ENCODE measurements at places on chromosomes 12 and 14. TPM values are rescaled to one million over a fixed set of nuclear protein-coding genes. Genes with fewer than 3 reads are reported as not detected.

DNA sequence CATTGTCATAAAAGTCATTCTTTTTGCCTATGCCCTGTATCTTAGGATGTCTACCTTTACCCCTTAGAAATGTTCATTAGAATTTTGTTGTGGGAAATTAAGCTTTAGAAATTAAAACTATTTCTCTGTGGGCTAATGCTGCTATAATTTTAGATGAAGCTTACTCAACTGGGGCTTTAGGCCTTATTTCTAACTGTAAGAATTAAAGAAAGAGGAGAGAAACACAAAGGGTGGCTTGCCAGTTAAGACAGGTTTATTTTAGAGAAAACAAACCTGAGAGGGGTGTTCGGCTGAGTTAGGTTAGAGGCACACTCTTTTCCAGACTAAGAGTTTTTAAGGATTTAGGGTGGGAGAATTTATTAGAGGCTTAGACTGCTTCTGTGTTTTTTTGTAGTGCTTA lies 6.4 kb downstream of the TRIP11 start:
- no peak for DNase-seq

GRCh38 chr12:53481939-53482586 lies 17.2 kb downstream of the MAP3K12 start:
- DNase-seq: no peak

DNA sequence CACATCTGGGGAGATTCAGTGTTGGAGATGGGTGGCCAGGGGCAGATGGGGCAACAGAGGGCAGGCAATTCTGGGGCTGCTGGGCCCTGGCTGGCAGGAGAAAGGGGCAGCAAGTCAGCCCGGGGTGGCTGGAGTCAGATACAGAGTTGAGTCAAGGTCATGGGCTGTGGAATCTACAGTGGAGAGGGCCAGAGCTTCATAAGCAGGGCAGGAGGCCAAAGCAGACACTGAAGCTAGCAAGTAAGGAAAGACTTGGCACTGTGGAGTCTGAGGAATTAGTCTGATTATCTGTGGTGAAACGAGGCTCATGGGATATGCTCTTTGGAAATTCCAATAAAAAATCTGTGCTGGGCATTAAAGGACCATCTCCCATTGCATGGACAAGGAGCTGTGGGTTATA lies 95.5 kb downstream of the TMX1 start:
- no peak for DNase-seq

- DNase-seq: no peak
Observed at GRCh38 chr12:10557329-10557728, 51.6 kb downstream of the EIF2S3B start.

DNA sequence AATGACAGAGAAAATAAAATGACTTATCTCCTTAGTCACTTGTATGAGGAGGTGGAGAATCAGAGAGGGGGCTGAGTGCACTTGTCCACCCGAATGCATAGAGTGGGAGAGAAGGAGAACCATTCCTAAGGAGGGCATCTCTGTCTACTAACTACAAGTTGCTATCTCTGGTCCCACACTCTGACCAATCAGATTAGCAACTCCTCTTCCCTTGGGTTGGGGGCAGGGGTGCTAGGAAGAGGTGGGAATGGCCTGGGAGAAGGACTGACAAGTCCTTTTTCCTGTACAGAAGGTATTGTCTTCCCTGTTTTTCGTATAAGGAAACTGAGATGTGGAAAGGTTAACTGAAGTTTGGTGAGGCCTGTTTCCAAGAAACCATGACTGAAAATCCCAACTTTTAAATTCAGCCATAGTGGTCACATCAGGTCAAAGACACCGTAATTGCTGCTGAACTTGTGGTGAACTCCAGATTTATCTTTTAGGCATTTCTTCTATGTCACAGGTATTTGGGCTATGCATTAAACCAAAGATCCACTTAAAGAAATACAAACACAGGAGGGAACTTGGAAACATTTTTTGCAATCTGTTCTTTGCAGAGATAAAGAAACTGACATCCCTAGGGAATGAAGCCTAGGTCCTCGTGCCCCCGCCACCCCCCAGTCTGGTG lies 207.8 kb downstream of the CRADD start:
- DNase-seq: no peak

GRCh38 chr14:103136388-103137271 lies 13.4 kb downstream of the TNFAIP2 start:
- no peak for DNase-seq

GRCh38 chr14:67944605-67945004 lies 125.0 kb downstream of the RAD51B start:
- no peak for DNase-seq

DNA sequence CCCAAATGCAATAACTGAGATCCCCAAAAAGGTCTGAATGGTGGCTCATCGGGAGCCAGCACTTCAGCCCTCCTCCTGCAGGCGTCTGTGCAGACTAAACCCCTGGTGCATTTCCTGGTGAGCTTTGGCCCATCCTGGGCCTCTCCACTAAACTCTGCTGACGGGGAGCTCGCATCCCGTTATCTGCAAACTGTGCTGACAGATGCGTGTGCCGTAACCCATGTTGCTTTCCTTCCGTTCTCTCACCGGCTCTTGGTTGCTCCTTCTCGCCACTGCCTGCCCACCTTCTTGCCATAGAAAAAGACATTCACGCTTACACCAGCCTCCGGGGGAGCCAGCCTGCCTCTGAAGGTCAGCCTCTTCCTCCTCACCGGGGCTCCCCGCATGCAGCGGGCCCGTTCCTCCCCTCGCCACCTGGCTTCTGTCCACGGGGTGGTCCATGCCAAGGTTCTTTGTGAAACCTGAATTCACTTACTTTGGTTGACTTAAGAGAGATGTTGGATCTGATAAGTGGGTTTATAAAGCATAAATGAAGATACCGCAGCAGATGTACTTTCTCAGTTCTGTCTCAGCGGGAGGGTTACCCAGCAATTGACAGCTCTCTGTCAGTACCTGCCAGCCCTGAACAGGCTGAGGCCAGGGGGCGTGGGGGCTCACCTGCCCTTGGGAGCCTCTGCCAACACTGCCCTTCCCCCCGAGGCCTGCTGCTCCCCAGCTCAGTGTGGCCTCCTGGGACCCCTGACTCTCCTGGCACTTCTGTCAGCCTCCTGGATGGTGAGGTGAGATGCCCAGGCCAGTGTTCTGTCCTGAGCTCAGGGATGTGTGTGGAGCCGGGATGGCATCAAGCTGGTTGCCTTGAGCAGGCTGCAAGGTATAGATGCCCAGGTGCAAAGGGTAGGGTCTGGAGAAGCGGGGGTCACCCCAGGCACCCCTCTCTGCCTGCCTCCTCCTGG lies 14.2 kb downstream of the ZFYVE21 start:
- DNase-seq: no peak

GRCh38 chr12:66665435-66665985 lies 13.4 kb downstream of the GRIP1 start:
- DNase-seq: no peak

GRCh38 chr14:80336608-80337106 lies 125.4 kb upstream of the DIO2 start:
- no peak for DNase-seq

GRCh38 chr14:56322531-56322930 lies 204.3 kb downstream of the PELI2 start:
- DNase-seq: no peak

- no peak for DNase-seq
Observed at GRCh38 chr12:121240484-121241101, 30.7 kb downstream of the P2RX4 start.

GRCh38 chr14:79502751-79503148 lies 708.6 kb downstream of the DIO2 start:
- DNase-seq: no peak

DNA sequence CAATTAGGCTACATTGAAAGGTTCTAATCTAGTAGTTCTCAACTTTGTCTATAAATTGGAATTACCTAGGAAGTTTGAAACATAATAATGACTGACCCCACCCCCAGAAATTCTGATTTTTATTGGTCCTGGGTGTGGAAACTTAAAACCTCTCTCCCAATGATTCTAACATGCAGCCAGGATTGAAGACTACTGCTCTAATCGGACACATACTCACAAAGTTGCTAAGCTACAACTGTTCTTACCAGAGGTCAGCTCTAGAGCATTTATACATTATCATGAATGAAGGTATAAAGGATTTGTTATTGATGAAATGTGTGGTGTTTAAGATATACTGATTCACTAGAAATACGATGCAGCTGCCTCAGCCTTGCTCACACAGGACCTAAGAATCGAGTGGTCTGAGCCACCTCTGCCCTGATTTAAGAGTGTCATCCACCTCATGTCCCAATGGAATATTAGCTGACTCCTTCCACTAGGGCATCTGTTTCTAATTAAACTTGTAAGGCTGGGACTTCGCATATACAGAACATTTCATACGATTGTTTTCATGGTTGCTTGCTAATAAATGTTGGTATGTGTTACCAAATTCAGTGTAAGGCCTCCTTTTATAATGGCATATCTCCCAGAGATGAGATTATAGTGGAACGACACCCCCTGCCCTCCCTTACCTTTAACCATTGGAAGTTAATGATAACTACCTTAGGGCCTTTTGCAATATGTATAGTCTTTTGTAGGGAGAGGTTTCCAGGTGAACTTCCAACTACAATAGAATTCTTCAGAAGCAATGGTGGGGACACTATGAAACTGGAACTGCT lies 410.8 kb upstream of the PDE3A start:
- no peak for DNase-seq

DNA sequence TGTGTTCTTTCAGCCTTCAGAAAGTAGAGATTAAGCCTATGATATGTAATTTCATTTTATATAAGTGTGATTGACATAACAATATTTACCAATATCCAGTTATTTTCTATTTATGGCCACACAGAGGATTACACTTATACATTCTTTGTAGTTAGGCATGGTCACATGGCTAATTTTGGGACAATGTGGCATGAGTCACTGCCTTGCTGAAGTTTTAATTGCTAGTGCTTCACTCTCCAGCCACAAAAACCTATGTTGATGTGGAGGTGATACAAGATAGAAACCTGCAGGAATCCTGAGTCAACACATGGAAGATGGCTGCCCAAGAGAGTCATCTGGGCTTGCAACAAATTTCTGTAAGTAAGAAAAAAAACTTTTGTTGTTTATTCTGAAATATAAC lies 17.0 kb downstream of the CLEC14A start:
- peak; percentile 13 for DNase-seq

- DNase-seq: no peak
Observed at GRCh38 chr14:74949859-74950573, 5.4 kb downstream of the PGF start.

- DNase-seq: no peak
Observed at GRCh38 chr12:114682106-114682784, 1.7 kb downstream of the TBX3 start.

DNA sequence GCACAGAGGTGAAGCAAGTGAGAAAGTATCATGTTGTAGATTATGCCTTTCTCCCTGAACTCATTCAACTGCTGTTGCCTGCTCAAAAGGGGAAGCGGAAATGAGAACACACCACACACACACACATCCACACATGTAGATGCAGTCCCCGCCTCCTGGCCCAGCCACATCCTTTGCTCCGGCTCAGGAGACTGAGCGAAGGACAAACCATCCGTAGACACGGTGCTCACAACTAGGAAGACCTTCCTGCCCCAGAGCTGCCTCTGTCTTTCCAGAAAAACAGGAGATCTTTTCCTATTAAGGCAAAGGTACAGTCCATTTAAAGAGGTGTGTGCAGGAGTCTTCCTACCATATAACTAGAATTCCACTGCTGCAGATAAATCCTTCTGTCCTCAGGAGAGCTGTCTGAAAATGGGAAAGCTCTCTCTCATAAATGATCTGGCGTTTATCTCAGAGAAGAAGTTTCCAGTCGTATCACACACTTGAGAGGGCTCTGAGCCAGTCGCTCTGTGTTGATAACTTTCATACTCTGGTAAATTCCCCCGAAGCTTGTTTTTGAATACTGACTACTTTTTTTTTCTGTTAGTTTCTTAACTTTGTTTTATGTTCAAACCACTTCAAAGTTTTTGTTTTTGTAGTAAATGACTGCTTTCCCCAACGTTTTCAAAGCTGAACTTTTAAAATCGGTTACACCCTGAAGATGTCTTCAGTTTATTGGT lies at the start of gene TESPA1:
Gene TESPA1, minus strand, starts transcription at position 105 of the 719 bp plus-strand sequence. CDS start 10,200 bp downstream, outside the sequence.
- no peak for DNase-seq

- DNase-seq: no peak
Observed at GRCh38 chr14:68693926-68694325, 98.9 kb downstream of the ZFP36L1 start.

- DNase-seq: no peak
Observed at GRCh38 chr12:109600995-109601394, 27.4 kb downstream of the MVK start.

GRCh38 chr14:28294834-28295440 lies 471.6 kb upstream of the FOXG1 start:
- peak; percentile 33 for DNase-seq

DNA sequence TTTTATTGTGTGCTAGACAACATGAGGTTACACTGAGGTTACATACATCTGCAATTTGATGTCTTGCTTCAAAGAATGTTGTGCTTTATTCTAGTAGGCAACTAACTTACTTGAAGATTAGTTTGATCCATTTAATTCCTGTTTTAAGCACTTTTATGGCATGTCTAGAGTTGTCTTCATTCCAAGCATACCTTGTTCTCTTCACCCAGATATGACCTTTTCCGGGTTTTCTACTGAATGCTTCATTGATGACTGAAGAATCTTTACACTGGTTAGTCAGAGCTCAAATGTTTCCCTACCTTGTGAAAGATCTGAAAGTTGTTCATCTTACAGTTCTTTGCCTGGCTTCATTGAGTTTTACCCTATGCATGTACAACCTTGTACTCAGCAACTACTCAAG lies 274.0 kb upstream of the KITLG start:
- no peak for DNase-seq

DNA sequence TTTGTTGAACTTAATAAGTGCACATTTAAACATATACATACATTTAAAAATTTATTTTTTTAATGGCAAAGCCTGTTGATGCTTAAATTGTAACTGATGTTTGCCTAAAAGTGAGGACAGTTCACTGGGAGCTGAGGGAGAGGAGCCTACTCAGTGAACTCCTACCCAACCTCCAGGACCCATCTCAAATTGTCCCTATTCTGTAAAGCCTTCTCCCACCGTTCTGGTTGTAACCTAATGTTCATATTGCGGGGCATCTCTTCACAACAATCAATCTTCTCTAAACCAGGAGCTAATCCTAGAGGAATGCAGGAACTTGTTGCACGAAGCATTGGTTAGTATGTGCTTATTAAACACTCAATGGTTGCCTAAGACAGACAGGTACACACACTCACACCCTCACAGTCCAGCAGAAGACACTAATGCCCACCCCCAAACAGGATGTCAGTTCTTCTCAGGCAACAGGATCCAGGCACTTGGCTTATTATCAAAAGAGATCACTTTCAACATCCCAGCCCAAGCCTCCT lies 1.8 kb downstream of the CLMN start:
- DNase-seq: no peak

The MSRB3 gene
- 20.0 TPM for polyA plus RNA-seq

The SLC25A47 gene
- polyA plus RNA-seq: not detected

The TRPV4 gene
- polyA plus RNA-seq: 24.5 TPM

The IL25 gene
- not detected for polyA plus RNA-seq

The IAPP gene
- not detected for polyA plus RNA-seq

The FERMT2 gene
- 58.7 TPM for polyA plus RNA-seq

The OR4E2 gene
- polyA plus RNA-seq: not detected

The RFX4 gene
- not detected for polyA plus RNA-seq

The CTSG gene
- polyA plus RNA-seq: not detected

The DCN gene
- 0.38 TPM for polyA plus RNA-seq

The LGR5 gene
- polyA plus RNA-seq: not detected

The FGD6 gene
- polyA plus RNA-seq: 5.7 TPM

The HOXC6 gene
- polyA plus RNA-seq: 0.57 TPM
